ENCODE measurements at places on chromosomes 4 and X.

- no peak for DNase-seq
Observed at GRCh38 chrX:39730662-39731329, 367.0 kb downstream of the BCOR start.

GRCh38 chrX:23901060-23901459, 6.7 kb downstream of the APOO start:
- DNase-seq: no peak

- DNase-seq: no peak
Observed at GRCh38 chr4:156799121-156799589, 172.4 kb downstream of the PDGFC start.

DNA sequence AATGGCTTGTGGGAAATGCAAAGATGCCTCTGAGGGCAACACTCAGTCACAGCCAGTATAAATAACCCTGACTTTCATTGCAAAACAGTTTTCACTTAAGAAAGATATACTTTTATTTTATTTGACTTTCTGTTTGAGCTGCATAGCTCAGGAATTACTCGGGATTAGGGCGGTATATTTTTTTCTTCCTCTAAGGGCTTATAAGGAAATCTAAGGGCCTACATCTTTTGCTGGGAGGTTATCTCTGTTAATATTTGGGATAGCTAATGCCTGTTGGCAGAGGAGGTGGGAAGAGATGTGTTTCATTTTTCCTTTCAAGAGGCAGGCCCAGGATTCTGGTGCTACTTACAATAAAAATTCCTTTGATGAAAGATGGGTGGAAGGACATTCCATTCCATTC, 28.8 kb upstream of the EGFL6 start:
- DNase-seq: no peak

GRCh38 chr4:5730993-5731990, 20.3 kb downstream of the EVC start:
- no peak for DNase-seq

GRCh38 chrX:39839371-39839770, 258.4 kb downstream of the BCOR start:
- no peak for DNase-seq

- no peak for DNase-seq
Observed at GRCh38 chr4:135741583-135741982, 1540.0 kb upstream of the PABPC4L start.

DNA sequence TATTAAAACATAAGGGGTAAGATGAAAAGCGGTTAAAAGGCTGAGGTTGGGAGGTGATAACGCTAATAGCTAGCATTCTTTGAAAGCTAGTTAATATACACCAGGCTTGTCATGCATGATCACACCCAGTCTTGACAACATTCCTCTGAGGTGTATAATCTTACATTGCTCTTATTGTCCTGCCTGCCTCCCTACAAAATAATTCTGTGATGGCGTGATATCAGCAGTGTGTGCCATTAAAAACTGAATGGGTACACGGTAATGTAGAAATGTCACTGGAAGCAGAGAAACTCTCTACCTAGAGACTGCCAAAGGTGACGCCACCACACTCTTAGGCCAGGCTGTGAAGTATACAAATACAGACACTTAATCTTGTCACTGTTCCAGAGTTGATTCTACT, 68.1 kb downstream of the DIAPH2 start:
- DNase-seq: no peak

DNA sequence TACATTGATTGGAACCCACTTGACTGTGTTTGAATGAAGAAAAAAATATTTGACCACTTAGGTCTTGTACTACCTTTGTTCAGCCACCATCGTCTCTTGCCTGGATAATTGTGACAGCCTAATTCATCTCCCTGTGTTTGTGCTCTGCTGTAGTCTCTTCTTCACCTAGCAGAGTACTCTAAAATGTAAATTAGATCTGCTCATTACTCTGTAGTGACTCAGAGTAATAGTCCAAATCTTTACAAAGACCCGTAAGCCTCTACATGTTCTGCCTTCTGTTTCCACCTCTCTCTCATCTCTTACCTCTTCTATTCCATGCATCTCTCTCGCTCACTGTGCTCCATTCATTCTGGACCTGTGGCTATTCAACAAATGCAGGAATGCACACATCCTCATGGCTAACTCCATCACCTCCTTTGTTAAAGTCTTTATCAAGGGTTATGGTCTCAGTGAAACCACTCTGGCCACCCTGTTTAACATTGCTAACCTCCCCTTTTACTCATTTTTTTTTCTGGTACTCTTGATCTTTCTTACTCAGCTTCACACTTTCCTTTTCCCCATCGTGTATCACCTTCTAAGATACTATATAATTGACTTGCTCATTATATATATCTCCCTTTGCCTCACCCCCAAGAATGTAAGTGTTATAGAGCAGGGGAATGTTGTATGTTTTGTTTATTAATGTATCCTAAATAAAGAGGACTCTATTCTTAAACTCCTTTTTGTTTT, 98.4 kb downstream of the STIM2 start:
- DNase-seq: no peak

DNA sequence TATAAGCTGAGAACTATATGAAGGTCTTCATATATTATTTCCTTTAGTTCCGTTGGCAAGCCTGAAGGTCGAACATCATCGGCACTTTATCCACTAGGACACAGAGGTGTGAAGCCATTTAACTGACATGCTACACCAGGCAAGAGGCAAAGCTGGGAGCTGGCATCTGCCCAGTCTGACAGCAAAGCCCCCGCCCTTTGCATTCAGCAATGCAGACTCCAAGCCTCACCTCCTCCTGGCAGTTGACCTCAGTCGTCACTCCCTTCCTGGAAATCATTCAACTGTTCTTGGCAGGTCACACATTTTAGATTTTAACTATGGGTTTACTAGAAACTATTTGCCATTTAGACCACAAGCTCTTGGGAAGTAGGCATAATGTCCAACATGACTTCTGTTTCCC, 135.8 kb upstream of the FRG1 start:
- no peak for DNase-seq

- DNase-seq: no peak
Observed at GRCh38 chr4:81166458-81167160, 48.4 kb downstream of the PRKG2 start.

- DNase-seq: peak; percentile 51
Observed at GRCh38 chrX:118116713-118117550, at the start of gene KLHL13. Gene KLHL13 (minus strand): TSS chrX:118116810. CDS start chrX:118028473, 88,337 bp downstream.

GRCh38 chrX:37383313-37383712, 34.1 kb downstream of the PRRG1 start:
- DNase-seq: no peak

DNA sequence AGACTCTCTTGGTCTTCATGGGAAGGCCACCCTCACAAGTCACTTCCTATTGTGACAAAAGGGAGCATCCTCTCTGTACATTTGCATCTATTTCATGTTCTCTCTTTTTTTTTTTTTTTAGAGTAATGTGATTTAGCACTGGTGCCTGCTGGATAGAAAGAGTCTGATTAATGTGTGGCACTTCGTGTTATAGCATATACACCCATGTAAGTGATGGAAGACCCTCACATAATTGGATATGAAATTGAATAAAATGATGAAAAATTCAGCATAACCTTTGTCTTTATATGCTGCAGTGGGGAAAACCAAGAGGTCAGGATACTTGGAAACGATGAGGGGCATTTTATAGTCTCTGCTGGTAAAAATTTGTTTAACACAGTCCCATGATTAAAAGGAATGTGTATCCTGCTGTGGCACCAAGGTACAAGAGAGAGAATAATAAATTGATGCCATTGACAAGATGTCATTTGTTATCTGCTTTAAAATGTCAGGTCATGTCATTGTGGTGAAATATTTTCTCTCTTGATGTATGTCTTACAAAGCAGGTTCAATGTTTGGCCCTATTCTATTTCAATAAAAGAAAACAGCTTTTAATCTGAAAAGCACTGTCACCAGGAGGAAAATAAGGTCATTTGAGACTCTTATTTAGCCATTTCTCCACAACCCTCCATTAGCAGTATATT, 1115.4 kb downstream of the STPG2 start:
- no peak for DNase-seq

- peak; percentile 33 for DNase-seq
Observed at GRCh38 chrX:101659601-101660063, at the start of gene ARMCX2. Gene ARMCX2 (minus strand): TSS chrX:101659850. CDS start chrX:101657588, 2,262 bp downstream.

DNA sequence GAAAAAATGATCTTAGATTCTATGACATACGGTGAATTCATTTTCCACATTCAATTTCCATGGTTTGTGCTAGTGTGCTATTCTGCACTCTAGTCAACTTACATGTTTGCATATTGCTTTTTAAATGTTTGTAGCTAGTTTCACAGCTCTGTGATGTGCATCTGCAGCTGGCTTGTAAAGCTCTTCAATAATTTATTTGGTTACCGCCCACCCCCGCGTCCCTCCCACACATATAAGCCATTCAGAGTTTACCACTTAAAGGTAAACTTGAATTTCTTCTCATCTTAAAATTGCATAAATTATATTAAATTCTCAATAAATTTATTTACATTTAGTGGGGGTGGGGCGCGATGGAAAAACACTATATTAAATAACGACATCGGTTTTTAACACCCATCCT, 291 bp upstream of the NBDY start:
- DNase-seq: no peak

DNA sequence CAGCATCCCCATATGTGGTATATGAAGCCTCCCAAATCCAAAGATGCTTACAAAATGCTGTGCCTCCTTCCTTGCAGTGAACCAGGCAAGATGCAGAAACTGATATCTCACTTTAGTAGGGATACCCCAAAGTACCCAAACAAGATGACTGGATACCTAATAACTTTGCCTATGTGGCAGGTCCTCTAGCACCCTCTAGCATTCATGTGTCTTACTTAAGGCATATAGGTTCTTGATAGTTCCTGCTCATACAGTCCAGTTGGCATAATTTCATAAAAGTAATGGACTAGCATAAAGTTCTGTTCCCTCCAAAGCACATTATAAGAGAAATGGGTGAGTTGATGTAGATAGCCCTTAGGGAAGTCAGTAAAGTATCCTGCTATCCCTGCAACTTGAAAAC, 36.8 kb upstream of the SPP1 start:
- DNase-seq: no peak

DNA sequence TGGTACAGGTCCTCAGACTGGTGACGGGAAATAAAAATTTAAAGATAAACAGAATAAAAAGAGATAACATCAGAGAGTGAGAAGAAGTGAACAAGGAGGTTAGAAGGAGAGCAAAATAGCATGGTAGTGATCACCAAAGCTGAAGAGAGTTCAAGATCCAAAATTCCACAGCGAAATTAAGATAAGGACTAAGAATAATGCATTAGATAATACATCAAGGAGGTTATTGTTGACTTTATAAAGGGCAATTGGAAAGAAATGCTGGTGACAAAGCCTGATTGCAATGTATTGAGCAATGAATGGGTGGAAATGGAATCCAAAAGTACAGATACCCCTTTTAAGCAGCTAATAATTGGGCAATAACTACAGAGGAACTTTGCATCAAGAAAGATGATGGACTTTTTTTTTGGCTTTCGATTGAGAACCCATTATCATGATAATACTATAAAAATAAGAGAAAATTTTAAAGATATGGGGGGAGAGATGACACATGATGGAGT, 101.6 kb upstream of the MAP9 start:
- DNase-seq: no peak

- no peak for DNase-seq
Observed at GRCh38 chr4:114087596-114088230, 108.3 kb upstream of the ARSJ start.
